ENCODE measurements at places on chromosomes 4 and X.

GRCh38 chrX:18899796-18900380 lies 84.0 kb downstream of the PHKA2 start:
- no peak for DNase-seq

GRCh38 chr4:122591196-122591595 lies 29.7 kb downstream of the IL21 start:
- no peak for DNase-seq

- no peak for DNase-seq
Measured at GRCh38 chrX:40434947-40435346, 145.8 kb upstream of the ATP6AP2 start.

GRCh38 chr4:81682492-81682891 lies 210.8 kb upstream of the RASGEF1B start:
- DNase-seq, result no peak

- no peak for DNase-seq
Measured at GRCh38 chrX:47574547-47575301, 7.5 kb upstream of the TIMP1 start.

DNA sequence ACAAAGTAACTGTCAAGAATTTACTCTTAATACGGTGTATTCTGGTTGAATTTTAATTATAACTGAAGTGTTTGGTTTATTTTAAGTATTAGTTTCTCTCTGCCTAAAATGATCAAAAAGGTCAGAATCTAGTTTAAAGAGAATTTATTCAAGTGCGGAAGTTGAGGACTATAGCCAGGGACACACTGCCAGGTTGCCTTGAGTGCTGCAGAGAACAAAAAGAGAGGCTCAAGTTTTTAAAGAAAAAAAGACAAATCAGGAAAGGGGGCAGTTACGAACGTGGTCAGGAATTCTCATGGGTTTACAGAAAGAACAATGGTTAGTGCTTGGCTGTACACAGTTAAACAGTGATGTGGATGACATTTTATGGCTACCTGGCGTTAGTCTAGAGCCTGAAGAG lies 81.3 kb downstream of the SNX25 start:
- DNase-seq, result no peak

- DNase-seq, result no peak
Measured at GRCh38 chr4:70399319-70399718, 1.6 kb downstream of the OPRPN start.

- DNase-seq, result no peak
Measured at GRCh38 chr4:16593386-16593785, 305.1 kb downstream of the LDB2 start.

Measured in activated naive CD4-positive, alpha-beta T cell treated with anti-CD3 and anti-CD28 coated beads, Interleukin-2, amount 50 U/mL, for 16 hours (primary cell).